ENCODE measurements at places on chromosomes 4 and X. TPM values are rescaled to one million over a fixed set of nuclear protein-coding genes. Genes with fewer than 3 reads are reported as not detected.

RNF175 gene
- not detected for total RNA-seq

IL15 gene
- total RNA-seq, result 0.87 TPM

DNA sequence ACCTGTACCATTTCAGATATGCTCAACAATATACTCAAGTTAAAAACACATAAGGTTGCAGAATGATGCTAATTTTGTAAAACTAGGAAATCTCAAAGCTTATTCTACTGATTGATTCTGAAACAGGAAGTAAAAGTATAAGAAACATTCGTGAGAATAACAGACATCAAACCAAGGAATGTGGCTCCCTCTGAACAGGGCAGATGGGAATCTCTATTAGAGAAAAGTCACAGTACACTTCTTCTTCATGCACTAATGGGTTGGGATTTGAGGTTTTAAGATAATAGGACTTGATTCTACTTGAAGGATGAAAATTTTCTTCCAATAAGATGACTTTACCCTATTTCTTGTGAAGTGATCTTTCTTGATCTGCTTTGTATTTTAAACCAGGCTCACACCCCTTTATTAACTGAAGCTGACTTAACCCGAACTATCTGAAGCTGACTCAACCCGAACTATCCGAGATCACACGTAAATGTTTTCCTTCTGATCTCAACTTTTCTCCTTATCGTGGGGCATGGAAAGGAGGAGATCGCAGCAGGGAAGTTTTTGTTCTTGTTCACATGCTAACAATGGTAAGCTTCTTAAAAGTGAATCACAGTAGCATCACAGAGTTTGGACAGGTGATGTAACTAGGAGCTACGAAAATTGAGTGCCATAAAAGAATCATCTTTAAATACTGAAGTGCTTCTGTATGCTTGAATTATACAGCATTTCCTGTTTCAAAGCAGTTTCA, 363.1 kb upstream of the ZFP42 start:
- DNase-seq, result no peak

DNA sequence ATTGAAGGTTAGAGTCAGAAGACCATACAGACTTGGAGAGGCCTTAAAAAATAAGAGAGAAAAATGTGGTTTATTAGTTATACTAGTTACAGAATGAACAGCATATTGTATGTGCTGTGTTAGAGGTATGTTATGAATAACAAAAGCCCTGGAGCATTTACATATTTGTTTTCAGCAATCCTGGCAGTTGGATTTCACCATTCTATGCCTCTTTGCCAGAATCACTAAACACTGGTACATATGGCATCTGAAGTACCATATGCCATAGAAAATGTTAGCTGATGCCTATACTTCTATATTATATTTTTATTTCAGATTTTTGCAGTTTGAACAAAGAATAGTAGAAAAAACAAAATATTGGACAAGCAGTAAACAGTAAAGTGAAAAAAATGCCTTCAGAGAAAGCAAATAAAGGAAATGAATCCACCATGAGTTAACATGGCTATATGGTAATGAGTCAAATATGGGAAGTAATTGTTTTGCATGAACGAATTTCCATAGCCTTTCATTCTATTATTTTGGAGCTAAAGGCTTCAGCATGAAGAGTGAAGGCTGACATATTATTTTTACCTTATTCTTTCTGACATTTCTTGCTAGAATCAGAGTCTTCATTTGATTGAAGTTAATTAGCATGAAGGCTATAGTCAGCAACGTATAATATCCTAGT, 41.9 kb upstream of the PRDM8 start:
- no peak for DNase-seq

Measured in activated CD8-positive, alpha-beta T cell treated with anti-CD3 and anti-CD28 coated beads, Interleukin-2, amount 10 ng/mL, durations not matched to agents 7 days and 5 days (primary cell).